ENCODE measurements at places on chromosomes 13 and 19.

DNA sequence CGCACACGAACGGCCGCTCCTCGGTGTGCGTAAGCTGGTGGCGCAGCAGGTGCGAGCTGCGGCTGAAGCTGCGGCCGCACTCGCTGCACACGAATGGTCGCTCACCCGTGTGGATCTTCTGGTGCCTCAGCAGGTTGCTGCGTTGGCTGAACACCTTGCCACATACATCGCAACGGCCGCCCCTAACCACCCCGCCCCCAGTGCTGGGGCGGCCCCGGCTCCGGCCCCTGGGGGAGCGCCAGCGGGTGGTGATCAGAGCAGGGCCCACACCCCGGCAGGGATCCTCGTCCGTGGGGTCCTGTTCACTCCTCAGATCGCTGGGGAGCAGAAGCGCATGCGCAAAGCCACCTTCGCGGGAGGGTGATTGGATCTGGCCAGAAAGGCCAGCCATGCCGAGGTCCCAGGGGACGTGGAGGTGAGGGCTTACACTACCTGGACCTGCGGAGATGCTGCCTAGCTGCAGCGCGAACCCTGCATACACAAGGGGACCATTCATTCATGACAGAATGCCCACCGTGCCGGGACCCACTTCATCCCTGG, 4.7 kb upstream of the UBE2M start:
- DNase-seq = no peak

- DNase-seq = no peak
Observed at GRCh38 chr13:72652681-72653080, 74.7 kb downstream of the MZT1 start.

DNA sequence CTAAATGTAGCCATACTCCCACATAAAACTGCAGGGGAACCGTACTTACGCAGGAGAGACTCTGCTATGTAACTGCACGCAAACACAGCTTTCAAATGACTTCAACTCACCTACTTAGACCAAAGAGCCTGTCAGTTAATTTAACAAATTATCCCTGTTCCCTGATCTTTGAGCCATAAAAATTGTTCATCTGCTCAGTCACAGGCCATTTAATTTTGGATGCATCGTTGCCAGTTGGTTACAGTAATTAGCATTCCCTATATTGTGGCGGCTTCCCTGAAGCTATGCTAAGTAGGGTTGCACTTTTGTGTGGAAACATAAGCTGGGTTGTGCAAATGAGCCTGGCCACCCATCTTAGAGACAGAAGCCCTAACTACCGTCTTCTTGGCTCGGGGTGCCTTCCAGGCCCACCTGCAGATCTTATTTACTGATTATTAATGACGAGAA, 21.2 kb upstream of the OBI1 start:
- DNase-seq = no peak

DNA sequence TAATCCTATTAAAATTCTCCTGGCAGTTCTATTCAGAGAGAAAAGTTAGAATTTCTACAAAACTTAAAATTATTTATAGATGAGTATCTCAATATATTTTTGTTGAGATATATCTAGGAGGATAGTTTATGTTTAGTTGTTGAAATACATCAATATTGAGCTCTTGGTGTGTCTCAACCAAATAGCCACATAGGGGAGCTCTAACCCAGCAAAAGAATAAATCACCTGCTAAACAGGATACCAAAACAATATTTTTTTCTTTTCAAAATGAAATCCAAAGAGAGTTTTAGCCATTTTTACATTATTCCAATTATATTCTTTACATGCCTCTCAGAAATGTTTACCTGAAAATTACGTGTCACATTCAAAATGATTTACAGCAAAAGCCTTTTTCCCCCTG, 954.7 kb downstream of the SLITRK6 start:
- DNase-seq = no peak

GRCh38 chr13:25147638-25148401, 24.3 kb downstream of the AMER2 start:
- no peak for DNase-seq

GRCh38 chr13:90420683-90421082, 926.8 kb upstream of the MIR17HG start:
- DNase-seq = no peak

GRCh38 chr13:84192125-84192524, 309.9 kb upstream of the SLITRK1 start:
- DNase-seq = no peak

GRCh38 chr13:38803531-38803930, 116.7 kb downstream of the FREM2 start:
- no peak for DNase-seq

- no peak for DNase-seq
Observed at GRCh38 chr13:109840201-109840892, 54.0 kb upstream of the IRS2 start.

GRCh38 chr13:113474179-113474578, 16.3 kb downstream of the DCUN1D2 start:
- DNase-seq = no peak

DNA sequence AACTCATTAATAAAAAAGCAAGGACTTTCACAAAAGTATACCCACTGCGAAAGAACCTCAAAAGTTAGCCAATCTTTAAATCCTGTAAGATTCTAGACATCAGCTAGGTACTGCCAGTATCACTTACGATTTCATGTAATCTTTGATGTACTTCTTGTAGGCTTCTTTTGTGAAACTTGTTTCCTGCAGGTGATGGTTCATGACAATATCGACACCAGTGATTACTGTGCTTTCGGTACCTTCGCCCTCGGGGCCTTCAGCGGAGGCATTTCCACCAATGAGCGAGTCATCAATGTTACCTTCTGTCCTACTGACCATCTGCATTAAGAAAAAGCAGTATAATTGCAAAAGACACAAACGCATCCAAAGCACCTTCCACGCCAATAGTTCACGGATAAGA, 1.1 kb downstream of the TPT1 start:
- no peak for DNase-seq

GRCh38 chr13:47110833-47111240, 214.0 kb upstream of the HTR2A start:
- no peak for DNase-seq

- DNase-seq = no peak
Observed at GRCh38 chr13:47241446-47241845, 344.6 kb upstream of the HTR2A start.

DNA sequence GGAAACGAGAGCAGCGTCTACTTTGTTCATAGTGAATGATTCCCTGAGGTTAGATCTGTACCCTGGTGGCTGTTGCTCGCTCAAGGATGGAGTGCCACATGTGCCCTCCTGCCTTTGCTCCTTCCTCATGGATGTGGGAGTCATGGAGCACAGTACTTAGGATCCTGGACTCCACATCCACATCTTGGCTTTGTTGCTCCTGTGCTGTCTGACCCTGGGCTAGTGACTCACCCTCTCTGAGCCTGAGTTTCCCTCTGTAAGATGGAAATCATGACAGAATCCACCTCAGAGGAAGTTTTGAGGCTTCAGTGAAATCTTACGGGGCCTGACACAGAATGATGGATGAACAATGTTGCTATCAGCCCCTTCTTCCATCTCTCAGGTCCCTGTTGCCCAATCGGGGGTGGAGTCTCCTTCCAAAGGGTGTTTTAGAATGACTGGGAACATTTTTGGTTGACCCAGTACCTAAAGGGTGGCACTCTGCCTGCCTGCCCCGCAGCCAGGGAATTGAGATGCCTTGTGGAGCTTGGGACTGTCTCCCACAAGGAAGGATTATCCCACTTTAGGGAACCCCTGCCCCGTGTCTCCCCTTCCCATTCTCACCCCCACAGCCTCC, 9.8 kb upstream of the TIMM50 start:
- no peak for DNase-seq

Data from C1 segment of cervical spinal cord (tissue), 14 donors.